ENCODE measurements at places on chromosomes 5 and 9.

- no peak for DNase-seq
Measured at GRCh38 chr5:64958757-64959391, 190.1 kb downstream of the CWC27 start.

DNA sequence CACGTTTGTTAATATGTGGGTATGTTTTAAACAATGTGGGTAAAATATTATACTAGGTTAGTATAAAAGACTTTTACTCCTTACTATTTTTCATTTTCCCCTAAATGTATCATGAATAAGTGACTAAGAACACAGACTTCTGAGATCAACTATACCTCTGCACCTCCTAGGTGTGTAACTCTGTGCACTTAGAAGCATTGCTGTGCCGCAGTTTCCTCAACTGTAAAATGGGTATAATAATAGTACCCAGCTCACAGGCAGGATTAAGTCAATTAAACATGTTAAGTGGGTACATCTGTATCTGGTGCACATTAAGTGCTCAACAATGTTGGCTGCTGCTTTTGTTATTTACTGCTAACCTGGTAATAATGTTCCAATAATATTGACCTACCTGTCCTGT lies 21.6 kb upstream of the F2R start:
- DNase-seq = no peak

DNA sequence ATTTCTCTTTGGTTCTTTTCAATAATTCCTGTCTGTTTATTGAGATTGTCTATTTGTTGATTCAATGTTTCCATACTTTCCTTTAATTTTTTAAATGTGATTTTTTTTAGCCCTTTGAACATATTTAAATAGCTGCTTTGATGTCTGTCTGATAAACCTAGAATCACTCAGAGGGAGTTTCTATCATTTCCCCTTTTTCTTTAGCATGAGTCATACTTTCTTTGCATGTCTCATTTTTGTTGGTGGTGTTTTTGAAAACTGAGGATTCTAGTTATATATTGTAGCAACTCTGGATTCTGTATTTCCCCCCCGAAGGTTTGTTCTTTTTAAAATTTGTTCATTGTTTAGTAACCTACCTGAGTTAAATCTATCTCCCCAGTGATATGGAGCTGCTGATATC lies 24.2 kb upstream of the ZNF618 start:
- DNase-seq = no peak

DNA sequence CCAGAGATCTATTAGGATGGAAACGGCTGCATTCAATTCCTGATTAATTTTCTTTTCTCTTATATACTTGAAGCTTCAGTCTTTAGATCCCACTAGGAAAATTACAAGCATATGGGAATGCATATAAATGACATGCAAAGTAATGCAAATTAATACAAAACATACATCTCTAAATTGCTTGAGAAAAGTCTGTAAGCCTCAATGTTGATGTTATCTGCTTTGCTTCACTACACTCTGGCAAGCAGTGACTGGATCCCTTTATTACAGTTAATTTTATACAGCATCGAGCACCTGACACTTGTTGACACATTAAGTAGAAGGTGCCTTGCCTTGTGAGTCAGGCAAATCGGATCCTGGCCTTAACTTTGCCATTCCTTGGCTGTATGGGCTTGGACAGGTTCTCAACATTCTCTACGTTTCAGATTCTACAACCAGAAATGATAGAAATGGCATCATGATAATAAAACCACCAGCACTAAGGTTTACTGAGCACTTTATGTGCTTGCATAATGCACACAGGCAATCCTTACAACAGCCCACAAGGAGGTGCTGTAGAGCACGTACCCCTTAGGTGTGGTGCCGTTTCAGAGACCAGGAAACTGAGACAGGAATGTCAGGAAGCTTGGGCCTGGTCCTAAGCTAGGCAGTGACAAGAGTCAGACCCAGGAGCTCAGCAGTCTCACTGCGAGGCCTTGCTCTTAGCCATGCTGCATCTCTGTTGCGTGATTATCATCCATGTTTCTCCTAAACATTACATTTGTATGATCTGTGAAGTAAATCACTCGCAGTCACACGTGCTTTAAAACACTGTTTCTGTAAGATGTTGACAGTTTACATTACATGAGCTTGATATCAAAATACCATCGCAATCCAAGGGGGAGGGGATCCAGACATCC lies 2.7 kb downstream of the GCNT4 start:
- DNase-seq = peak; percentile 27

- no peak for DNase-seq
Measured at GRCh38 chr5:64183956-64184355, 18.3 kb downstream of the RNF180 start.

DNA sequence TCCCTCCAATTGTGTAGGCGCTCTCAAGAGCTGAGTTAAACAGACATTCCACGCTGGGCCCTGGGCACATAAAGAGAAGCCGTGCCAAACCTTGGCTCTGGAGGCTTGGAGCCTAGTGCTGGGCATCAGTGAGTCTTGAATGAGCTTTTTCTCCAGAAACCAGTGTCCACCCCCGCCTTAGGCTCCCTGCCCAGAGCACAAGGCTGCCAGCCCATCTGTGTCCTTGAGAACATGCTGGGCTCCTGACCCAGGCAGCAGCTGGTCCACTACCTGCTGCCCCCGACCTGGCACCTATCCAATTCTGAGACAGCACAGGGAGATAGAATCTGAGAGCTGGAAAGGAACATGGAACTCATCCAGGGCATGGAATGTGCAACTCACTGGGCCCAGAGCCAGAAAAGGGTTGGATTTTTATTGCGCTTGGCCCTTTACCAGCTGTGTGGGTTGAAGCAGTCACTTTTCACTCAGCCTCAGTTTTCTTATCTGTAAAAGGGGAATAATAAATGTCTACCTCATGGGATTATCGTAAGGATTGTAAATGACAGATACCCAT lies 92.4 kb upstream of the CPLX2 start:
- DNase-seq = no peak

- DNase-seq = no peak
Measured at GRCh38 chr9:33109850-33110595, 33.5 kb upstream of the SMU1 start.

- no peak for DNase-seq
Measured at GRCh38 chr5:14217587-14217986, 74.4 kb downstream of the TRIO start.

DNA sequence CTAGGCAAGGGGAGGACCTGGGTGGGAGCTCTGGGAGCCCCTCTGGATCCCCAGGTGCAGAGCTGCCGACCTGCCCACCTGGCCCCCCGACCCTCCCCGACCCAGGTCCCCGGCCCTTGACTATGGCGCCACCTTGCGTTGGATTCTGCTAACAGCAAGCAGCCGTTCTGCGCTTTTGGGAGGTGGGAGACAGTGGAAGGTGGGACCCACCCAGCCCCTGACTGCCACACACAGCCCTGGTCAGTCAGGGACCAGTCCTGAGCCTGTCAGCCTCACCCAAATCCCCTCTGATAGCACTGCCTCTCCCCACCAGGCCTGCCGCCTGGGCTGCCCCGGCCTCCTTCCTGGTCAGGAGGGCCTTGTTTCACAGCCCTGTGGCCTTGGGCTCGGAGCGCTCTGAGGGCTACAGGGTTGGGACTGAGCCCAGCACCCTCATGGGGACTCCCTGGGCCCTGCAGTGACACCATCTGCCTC lies 77.9 kb downstream of the HMCN2 start:
- no peak for DNase-seq

DNA sequence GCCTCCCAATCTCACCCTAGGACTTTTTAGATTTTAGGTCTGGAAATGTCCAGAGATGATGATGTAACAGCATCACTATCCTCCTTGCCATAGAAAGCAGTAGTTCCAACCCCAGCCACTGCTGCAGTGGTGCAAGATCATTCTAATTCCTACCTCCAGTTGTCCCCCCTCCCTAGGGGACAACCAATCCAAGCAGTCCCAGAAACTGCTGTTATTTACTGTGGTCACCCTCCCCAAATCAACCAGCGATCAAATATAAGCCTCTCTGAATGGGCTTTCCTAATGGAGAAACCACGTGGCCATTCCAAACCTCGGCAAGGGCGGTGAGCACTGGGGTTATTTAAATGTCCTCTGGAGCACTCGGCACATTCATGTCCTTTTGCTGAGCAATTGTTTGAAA lies 159.8 kb downstream of the SLF1 start:
- DNase-seq = no peak
